ENCODE measurements at places on chromosomes 6 and 20.

GRCh38 chr20:63501818-63502670, 3.2 kb upstream of the EEF1A2 start:
- DNase-seq: peak; percentile 91

DNA sequence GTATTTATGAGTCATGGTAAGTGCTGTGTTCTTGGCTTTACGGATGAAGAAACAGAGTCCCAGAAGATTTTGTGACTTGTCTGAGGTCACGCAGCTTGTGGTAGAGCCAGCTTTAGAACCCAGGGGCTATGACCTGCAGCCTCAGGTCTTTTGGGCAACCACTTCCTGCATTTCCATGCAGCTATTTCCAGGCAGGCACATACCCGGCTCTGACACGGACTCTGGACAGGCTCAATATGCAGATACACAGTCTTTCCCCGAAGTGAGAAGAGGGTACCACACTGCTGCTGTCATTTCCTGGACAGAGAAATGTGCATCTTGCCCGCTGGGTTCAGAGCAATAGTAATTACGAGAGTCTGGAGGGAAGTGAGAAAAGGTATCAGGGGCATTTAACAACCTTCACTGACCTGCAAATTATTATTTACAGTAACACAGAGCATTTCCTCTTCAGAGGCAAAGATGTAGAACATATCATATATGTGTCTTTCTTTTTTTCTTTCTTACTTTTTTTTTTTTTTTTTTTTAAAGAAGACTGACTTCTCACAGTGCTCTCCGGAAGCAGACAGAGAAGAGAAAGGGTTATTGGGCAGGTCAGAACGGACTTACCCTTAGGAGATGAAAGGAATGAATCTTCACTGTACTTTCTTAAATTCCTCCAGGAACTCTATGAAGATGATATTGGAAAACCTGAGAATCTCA, 185.1 kb downstream of the CLIC5 start:
- DNase-seq: no peak

DNA sequence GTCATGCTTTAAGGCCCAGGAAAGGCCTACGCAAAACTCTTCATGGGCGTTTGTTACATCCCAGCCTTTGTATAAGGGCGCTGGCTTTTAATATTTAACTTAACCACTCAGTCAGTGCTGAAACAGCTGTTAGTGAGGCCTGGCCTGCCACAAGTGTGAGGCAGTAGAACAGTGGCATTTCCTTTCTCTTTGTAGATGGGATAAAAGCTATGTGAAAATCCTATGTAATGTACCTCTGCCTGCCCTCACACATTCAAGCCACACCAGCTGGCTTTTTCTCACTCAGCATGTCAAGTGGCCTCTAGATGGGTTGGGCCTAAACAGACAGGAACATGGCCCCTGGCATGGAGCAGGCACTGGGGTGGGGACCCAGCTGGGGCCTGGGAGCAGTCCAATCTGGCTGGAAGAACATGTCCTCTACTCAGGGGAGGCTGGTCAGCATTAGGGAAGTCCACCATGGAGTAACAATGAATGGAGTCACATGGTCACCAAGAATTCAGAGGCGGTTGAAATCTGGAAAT, 20.7 kb downstream of the CGA start:
- DNase-seq: no peak

GRCh38 chr6:79077715-79078074, 359 bp downstream of the PHIP start:
- DNase-seq: no peak

- DNase-seq: no peak
These were observed 300.2 kb downstream of the UTRN start for GRCh38 chr6:144585217-144585814.

- no peak for DNase-seq
These were observed 305.6 kb downstream of the CDH4 start for GRCh38 chr20:61557621-61558020.

DNA sequence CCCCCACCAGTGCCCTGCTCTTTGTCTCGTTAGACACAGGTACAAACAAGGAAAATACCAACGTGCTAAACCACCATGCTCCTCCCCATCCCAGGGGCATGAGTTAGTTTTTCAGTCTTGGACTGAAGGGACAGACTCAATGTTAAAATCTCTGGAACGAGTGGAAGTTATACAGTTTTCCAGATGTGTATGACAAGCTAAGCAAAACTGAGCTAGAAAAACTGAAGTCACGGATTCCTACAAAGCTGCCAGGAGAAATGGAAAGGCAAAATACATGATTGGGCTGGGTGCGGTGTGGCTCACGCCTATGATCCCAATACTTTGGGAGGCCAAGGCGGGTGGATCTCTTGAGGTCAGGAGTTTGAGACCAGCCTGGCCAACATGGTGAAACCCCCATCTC, 34.3 kb upstream of the QKI start:
- DNase-seq: no peak

- DNase-seq: no peak
These were observed 32.3 kb upstream of the GNRH2 start for GRCh38 chr20:3010985-3011723.

DNA sequence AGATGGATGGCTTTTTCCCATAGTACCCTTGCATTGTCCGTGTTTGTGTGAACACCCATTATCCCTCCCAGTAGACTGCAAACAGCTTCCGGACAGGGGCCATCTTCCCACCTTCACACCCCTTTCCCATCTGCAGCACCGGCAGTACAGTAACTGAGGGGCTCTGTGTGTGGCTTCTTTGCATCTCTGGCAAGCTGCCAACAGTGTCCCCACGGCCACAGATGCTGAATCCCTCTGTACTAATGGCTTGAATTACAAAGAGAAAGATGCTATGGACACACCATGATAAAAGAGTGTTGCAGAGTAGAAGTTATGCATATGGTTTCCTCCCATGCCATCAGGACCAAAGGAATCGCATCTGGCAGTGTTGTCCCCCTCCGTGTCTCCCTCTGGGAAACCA, 101.1 kb upstream of the CDYL start:
- DNase-seq: no peak

DNA sequence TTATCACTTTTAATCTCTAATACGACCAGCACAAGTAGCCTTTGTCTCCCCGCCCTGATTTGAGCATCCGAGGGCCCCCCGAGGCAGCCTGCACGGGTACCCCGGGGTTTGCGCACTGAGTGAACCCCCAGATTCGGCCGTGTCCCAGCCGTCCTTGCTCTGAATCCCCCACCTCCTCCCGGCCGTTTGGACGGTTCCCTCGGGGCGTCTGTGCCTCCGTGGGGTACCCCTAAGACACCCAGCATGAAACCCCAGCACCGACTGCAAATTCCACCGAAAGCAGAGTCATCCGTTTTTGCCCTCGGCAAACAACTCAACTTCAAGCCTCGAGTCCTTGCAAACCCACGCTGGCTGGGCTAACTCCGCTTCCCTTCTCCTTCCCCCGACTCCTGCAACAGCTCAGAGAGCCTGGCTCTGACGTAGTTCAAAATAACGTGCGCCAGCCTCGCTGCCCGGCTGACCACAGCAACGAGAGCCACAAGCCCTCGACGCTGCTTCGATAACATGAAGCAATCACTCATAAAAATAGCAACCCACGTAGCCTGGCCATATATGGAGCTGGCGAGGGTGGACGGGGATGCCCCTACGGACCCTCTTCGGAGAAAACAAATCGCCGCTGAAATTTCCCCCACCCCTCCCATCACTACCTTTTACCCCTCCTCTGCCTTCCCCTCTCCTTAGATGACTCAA, 764 bp upstream of the SNAP25 start:
- DNase-seq: peak; percentile 11

DNA sequence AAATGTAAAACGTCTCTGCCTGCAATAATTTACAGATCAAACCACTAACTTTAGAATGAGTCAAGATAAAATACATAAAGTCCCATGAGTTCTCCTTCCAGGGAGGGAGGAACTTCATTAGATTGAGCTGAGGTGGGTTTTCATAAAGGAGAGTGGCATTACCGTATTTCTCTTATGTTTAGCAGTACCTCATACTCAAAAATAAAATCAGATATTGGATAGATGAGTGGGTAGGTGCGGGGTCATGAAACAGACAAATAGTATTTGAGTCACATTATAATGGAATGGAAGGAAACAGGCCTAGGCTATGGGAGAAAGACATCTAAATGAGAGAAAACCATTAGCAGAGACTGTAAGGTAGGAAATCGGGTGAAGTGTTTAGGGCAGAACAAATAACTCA, 166.1 kb upstream of the SMLR1 start:
- DNase-seq: no peak
